Stimulated activated memory B cell treated with anti-CD40 and anti-IgM and Interleukin-4, amounts not matched to agents 10 μg/mL and 1 μg/mL and 100 μg/mL, for 72 hours (primary cell): ENCODE measurements at places on chromosomes 12 and 14.
A peak's percentile ranks its signal among the peaks of the same experiment; 100 is the strongest.

DNA sequence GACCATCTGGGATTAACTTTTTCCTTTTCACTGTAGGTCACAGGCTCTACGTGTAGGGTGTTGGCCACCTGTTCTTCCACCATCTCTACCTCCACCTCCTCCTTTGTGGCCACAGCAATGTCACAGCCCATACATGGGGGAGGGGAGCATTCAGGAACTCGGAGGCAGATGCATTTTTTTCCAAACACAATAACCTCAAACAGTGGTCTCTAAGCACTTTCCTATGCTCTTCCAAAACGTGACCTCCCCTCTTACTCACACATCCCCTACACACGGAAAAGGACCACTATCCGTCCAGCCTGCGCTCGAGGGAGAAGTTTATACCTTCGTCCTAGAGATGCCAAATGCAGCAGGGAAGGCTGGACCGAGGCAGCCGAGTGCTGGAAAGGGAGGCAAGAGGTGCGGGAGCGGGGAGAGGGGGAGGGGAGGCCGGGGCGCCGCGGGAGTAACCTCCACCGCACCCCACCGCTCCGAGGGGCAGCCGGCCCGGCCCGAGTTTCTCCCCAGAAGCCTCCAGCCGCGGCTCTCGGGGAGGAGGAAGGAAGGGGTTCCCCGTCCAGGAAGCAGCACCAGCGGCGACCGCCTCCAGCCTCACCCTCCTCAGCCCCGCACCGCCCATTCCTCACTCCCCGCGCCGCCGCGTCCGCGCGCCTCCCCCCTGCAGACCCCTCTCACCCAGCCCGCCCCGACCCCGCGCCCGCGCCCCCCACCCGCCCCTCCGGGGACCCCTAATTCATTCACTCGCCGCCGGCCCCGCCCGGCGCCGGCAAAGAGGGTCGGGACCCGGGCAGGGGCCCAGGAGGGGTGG lies 594 bp downstream of the KRAS start:
- peak; percentile 72 for ATAC-seq

- ATAC-seq = no peak
Measured at GRCh38 chr14:100532906-100533655, 54.1 kb downstream of the BEGAIN start.

DNA sequence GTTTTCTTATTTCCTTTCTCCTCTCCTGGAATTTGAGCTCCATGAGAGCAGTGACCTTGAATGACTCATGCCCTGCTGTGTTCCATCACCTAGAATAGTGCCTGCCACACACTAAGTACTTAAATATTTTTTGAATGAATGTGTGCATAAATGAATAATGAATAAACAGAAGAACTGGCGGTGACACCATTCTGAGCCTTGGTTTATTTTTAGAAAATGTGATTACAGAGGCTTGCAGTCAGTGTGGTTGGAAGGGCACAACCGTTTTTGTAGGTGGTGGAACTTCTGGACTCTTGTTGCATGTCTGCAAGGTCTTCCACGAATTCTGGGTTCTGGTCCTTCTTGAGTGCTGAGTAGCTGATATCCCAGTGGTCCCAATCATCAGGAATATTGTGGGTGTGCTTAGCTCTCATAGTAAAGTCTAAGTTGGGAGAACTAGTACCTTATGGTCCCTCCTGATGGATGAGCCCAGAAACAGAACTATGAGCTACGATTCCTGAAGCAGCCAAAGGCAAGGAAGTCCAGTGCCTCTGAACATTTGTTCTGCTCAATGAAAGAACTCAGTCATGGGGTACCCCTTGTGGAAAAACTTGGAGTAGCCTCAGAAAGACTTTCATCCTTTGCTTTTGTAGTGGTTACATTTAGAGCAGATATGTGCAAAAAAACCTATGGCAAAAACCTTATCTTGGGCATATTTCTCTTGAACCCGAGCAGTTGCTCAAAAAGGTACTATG lies 28.8 kb upstream of the BHLHE41 start:
- ATAC-seq = no peak

DNA sequence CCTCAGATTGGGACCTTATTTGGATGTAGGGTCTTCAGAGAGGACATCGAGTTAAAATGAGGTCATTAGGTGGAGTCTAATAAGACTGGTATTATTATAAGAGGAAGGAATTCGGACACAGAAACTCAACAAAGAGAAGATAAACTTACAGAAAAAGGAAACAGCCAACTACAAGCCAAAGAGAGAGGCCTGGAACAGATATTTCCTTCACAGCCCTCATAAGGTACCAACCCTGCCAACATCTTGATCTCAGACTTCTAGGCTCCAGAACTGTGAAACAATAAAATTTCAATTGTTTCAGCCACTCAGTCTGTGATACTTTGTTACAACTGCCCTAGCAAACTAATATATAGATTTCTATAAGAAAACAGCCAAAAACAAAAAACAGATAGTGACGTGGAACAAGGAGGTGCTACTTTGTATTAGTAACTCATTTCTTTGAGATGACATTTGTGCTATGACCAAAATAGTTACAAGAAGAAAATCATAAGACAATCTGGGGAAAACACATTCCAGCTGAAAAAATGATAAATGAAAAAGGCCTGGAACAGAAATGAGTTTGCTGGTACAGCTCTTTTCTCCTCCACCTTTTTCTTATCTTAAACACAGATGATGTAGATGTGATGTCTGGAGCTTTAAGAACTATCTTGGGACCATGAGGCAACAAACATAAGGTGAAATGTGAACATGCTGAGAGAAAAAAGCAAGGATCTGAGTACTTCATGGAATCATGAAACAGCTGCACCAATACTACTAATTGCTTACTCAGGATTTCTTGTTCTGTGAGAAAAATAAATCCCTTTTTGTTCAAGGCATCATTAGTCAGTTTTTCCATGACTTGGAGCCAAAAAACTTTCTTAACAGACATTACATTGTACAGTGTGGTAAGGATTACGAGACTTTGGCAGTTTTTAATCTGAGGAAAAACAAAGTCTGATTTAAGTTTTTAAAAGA lies 243.2 kb downstream of the ANO6 start:
- no peak for ATAC-seq

DNA sequence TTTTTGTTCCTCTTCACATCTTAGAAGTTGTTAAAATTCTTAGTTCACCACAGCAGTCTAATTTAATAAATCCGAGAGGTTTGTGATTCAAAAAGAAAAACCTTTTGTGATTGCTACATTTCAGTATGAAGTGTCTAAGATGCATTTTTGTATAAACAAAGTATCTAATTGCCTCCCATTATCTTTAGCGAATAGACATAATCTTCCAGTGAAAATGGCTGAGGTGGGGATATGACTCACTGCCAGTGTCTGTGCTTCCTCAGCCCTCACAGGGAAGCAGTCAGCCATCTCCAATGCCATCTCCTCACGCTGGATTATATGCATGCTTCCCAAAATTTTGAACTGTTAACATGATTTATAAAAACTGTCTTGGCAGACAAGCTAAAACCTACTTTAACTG lies 7.6 kb downstream of the GCH1 start:
- no peak for ATAC-seq

DNA sequence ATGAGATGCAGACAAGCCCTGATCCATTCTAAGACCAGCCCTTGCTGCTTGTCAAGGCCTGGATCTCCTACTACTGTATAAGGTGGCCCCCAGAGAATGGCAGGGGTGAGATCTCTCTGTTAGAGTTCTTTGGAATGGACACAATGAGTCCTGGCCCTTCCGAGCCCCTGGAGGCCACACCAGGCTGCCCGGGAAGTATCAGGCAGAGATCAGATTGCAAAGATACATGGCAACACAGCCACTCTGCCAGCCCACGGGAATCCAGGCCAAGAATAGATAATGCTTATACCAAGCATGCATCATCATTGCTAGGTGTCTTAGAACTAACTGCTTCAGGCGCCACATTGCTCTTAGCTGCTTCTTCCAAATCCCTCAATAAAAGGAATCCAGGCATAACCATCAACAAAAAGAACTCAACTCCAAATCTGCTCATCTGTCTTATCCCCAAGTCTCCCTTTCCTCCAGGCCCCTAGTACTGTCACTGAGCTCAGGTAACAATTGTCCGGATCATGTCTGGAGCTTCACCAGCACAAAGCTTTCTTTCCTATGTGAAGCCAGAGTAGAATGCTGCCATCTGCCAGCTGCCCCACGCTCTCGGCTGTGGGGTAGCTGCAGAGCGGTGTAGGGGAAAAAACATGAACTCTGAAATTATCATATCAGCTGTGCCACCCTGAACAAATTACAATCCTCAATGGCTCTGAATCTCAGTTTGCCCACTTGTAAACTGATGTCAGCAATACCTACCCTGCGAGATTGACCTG lies 5.5 kb upstream of the VASH1 start:
- ATAC-seq = no peak

DNA sequence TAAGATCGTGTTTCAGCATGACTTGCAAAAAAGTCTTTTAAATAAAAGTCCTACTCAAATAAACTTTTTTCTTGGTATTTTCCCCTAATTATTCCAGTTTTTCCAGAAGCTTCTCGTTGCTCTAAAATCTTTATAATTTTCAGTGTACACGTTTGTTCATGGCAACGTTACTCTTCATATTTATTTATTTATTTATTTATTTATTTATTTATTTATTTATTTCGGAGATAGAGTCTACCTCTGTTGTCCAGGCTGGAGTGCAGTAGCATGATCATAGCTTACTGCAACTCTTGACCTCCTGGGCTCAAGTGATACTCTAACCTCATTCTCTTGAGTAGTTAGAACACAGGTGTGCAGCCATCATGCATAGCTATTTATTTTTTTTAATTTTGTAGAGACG lies 438.3 kb upstream of the MDGA2 start:
- no peak for ATAC-seq

DNA sequence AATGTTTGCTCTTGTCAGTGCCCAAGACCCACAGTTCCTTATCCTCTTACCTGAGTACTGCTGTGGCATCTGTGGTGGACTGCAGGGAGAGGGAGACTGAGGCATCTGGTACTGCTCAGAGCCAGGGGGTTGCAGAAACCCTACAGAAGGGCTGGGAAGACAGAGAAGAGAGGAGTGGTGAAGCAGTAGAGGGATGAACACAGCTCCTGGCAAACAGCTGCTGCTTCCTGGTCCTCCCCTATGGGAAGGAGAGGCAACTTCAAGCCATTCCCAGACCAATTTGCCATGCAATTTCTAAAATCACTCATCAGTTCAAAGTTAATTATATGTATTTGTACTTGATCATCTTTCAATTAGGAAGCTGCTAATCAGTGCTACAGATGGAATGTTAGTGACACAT lies 15.7 kb upstream of the STAC3 start:
- no peak for ATAC-seq

- ATAC-seq = no peak
Measured at GRCh38 chr12:47346251-47347019, 266.7 kb upstream of the AMIGO2 start.

- no peak for ATAC-seq
Measured at GRCh38 chr12:123475246-123475703, 17.3 kb downstream of the SNRNP35 start.

GRCh38 chr12:12468575-12468974 lies 94.1 kb downstream of the DUSP16 start:
- ATAC-seq = no peak

DNA sequence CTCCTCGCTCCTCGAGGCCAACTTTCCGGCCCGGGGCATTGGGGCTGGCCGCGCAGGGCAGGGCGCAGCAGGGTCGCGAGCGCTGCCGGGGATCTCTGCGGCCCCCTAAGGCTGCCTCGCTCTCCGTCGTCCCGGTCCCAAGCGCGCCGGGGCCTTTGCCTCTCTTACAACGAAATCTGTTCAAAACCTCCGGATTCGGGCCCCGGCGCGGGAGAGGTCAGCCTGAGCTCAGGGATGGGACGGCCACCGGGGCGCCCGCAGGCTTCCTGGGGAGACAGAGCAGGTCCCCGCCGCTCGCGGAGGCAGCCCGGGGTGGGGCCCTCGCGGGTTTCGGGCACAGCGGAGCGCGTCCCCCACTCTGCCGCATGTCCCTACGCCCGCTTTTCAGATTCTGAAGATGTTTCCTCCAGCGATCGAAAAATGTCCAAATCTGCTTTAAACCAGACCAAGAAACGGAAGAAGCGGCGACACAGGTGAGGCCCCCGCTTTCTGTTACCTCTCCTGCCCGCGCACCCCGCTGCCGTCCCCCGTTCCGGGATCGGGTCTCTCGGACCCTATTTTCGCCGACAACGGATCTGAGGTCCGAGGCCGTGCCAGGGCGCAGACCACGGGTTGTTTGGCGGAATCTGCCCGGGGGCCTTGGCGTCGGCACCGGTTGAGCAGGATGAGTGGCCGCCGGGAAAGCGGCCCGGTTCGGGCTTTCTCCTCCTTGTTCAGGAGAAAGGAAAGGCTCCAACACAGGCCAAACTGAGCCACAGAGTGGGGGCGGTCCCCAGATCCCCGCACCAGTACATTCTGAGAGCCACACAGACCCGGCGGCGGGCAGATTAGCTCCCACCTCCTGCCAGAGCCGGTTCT lies 1.8 kb downstream of the VSX2 start:
- no peak for ATAC-seq

DNA sequence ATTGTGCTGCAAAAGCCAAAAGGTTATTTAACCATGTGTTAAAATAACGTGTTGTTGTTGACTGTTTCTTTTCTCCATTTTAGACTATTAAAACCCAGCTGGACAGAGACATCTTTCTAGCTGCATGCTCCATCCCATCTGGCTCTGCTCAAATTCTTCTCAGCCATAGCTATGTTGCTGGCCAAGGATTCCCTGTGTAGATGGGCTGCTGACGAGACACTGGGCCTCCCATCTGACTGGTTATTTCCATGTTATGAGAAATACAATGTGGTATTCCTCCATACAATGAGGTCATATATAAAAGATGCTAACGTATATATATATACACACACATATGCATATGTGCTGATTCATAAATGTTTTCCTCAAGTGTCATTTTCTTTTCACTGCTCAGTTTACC lies 30.1 kb downstream of the MED13L start:
- ATAC-seq = no peak

DNA sequence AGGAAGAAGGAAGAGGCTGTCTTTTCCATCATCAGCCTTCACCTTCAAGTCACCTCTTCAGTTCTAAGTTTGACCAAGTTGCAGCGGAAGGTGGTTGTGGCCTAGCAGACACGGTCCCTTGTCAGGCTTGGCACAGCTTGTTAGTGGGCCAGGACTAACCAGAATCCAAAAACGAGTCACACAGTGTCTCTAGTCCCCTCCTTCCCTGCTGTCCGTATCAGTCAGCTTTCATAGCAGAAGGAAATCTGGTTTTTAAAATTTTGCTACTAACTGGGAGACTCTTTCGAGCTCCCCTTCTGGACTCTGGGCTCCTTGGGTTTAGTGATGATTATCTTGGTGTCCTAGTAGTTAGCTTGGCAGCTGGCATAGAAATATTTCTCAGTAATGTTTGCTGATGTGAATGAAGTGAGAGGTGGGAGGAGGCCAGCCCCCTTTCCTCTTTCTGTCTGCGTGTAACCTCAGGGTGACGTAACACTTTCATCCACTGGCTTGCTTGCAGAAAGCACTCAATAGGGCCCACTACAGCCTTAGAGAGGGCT lies 3.8 kb downstream of the ETV6 start:
- peak; percentile 22 for ATAC-seq

- ATAC-seq = no peak
Measured at GRCh38 chr12:105025890-105026289, 39.8 kb downstream of the NOPCHAP1 start.

DNA sequence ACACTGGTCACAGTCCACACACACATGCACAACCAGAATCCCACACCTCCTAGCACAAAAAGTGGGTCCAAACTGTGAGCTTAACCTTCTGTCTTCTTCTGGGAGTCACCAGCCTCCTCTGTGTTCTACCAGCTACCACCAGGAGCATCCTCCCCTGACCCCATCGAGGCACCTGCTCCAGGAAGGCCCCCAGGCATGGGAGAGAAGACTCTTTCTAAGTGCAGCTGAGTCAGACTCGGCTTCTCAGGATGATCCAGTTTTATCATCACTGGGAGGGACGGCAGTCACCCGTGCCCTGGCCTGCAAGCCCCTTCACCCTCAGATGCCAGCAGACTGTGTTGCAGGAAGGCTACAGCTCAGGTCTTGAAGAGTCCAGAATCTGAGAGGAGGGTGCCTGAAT lies 7.9 kb upstream of the ENDOU start:
- ATAC-seq = no peak
